Kasumi-1 (cell line): ENCODE measurements at places on chromosomes 6 and 20.

GRCh38 chr20:40612247-40612646, 76.8 kb downstream of the MAFB start:
- no peak for DNase-seq

- DNase-seq = no peak
Observed at GRCh38 chr6:46901882-46902314, 19.8 kb downstream of the ADGRF5 start.

GRCh38 chr6:110878751-110879522, 4.4 kb downstream of the AMD1 start:
- peak; percentile 41 for DNase-seq

GRCh38 chr6:128657181-128657580, 136.8 kb upstream of the PTPRK start:
- DNase-seq = no peak

DNA sequence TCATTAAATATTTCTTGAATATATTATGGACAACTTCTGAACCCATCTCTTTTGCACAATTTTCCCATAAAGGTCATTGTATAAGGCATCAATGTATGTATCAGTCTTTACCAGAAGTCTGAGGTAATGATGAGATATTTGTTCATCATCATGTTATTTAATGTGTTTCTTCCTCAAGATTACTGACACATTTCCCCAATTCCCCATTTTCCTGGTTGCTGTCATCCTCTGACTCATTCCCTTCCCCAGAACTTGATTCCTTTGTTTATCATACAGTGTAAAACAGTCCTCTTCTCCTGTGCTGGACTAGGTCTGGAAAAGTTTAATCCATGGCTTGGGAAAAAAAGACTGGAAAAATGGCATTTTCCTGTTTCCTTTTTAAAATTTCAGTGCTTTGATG, 107.9 kb upstream of the FLRT3 start:
- DNase-seq = no peak

DNA sequence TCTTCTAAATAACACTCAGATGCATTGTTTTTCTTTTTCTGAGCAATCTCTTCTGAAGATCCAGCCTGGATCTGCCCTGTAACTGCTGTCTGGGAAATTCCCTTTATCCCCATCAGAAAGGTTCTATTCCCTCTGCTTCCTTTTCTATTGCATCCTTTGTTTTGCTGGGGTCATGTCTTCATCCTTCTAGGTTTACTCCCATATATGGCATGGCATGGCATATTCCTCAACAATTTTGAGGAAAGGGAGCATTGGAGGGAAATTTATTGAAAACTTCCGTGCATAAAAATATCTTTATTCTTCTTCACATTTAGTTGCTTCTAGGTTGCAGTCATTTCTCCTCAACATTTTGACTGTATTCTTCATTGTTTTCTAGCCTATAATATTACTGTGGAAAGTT, 47.2 kb downstream of the ADGRF1 start:
- DNase-seq = no peak

DNA sequence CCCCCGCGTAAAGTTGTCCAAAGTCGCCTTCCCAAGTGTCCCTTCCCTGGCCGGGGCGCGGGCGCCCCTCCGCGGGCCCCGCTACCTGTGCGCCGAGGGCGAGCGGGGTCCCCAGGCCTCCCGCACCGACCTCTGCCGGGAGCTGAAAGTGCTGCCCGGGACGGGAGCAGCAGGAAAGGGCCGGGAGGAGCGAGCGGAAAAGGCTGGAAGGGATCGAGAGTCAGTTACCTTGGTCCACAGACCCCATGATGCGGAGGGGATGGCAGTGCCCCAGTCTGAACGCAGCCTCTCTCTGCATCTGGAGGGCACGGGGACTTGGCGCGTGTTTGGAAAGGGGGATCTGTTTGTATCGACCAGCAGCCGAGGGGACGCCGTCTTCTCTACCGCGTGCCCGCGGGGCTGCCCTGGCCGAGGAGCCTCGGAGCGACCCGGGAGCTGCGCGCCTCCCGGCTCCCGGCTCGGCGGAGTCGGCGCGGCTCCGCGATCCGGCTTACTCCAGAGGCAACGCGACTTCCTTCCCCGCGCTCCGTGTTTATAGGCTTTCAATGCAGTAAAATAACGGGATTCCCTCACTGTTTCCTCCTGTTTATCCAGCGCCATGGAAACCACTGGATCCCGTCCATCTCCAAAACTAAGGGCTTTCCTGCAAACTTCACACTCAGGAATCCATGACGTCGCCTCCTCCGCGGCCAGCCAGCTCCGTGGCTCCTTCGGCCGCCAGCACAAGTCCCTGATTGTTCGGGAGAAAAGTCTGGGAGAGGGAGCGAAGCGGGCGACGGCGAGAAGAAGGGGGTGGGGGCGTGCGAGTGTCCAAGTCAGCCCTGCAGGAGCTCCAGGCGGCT, 20.0 kb upstream of the NFATC2 start:
- peak; percentile 31 for DNase-seq

DNA sequence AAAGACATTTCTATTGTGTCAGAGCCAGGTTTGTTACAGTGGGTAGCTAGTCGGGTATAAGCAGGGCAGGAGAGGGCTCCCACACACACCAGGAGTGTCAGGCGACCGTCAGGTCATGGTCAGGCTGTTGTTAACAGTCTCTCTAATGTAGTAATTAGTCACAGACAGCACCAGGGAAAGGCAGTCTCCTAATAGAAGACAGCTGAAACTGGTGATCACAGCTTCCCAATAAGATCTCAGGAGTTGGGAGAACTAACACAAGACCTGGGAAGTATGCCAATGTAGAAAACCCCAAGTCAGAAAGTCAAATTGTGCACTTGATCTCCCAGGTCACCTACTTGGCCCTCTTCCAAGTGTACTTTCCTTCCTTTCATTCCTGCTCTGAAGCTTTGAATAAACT, 53.0 kb upstream of the GPR6 start:
- DNase-seq = no peak

DNA sequence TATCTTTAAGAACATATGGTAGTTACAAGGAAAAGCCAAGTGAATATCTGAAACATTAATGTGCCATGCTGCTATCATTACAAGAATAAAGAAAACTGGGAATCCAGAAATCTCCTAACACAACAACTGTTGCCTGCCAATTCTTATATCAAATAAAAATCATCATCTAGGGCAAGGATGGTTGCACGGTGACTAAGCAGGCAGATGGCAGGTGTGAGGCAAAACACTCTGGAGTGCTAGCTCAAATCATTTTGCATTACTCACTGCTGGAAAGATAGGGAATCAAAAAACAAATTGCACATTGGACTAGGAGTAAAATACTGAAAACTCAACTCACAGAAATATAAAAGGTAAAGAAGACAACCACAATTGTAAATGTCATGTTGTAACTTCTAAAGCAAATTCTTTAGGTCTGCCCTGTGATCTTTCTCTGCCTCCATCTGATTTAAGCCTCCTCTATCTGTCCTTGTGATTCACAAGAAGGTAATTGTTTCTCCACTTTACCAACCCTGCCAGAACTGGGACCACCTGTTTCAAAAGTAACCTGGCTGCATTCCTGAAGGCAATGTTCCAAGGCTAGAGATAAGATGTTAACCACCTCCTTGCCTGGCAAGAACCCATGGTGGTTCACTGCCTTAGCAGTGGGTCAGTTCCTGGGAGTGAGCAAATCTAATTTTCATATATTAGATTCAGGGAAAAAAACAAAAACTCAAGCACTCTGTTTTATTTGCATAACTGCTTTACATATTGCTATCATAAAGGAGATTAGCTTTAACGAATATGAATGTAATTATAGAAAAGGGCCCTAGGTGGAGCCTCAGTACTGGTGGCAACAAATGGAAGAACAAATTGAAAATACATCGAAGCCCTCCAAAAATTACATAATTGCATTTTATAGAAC, 33.1 kb upstream of the LCA5 start:
- peak; percentile 71 for DNase-seq

GRCh38 chr6:9083108-9083507, 647.8 kb upstream of the SLC35B3 start:
- DNase-seq = no peak

GRCh38 chr6:7439228-7439627, 49.6 kb downstream of the RIOK1 start:
- DNase-seq = peak; percentile 71

DNA sequence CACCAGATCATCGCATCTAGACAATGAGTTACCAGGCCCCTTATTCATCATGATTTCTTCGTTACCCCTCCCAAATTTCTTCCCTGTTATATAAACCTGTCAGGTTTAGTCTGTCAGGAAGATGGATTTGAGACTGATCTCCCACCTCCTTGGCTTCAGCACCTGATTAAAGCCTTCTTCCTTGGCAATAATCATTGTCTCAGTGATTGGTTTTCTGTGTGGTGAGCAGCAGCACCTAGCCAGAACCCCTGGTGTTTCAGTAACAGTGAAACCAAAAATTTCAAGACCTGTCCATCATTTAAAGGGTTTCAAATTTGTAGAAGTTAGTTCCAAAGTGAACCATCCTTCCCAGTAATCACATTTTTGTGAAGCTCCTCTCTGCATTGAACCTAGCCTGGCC, 209.8 kb upstream of the GJE1 start:
- no peak for DNase-seq

DNA sequence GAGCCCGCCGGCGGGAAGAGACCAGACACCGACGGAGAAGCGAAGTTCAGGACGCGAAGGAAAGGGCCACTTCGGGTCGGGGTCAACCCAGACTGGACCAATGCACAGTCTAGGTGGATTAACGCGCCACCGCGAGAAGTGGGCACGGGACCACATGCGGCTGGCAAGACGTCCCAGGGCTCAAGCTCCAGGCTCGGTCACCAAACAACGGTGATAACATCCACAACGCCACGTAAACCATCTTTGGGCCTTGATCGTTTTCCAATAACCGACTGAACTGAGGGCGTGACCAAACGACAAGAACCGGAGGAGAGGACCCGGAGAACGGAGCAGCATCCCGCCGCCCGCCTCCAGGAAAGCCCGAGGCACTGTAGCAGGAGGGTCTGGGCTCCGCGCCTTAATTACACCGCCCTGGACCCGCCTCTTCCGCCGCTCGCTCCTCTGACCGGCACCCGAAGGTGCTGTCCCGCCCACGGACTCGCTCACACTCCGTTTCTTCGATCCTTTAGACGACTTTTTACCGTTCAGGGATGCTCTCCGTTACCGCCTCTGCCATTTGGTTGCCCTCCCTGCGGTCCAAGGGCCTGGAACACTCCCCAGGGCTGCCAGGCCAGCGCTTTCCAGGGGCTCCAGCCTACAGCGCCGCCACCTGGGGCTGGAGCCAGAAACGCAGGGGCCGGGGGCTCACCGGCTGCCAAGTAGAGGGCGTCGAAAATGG, 44.1 kb downstream of the DPPA5 start:
- peak; percentile 80 for DNase-seq

DNA sequence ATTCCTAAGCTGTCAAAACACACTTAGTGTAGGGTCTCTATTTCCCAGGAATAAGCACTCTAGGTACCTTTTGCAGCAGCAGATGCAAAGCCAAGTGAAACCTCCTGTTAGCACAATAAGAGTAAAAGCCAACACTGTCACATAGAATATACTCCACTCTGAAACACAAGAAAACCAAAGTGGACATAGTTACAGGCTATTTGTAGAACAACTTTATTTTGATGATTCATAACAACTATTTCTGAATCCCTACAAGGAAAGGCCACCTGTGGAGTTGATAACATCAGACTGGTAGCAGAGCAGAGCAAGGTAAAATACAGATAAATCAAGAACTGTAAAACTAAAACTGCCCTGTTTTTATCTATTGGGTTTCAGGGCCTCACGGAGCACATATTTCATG, 59.7 kb downstream of the ALDH5A1 start:
- no peak for DNase-seq

DNA sequence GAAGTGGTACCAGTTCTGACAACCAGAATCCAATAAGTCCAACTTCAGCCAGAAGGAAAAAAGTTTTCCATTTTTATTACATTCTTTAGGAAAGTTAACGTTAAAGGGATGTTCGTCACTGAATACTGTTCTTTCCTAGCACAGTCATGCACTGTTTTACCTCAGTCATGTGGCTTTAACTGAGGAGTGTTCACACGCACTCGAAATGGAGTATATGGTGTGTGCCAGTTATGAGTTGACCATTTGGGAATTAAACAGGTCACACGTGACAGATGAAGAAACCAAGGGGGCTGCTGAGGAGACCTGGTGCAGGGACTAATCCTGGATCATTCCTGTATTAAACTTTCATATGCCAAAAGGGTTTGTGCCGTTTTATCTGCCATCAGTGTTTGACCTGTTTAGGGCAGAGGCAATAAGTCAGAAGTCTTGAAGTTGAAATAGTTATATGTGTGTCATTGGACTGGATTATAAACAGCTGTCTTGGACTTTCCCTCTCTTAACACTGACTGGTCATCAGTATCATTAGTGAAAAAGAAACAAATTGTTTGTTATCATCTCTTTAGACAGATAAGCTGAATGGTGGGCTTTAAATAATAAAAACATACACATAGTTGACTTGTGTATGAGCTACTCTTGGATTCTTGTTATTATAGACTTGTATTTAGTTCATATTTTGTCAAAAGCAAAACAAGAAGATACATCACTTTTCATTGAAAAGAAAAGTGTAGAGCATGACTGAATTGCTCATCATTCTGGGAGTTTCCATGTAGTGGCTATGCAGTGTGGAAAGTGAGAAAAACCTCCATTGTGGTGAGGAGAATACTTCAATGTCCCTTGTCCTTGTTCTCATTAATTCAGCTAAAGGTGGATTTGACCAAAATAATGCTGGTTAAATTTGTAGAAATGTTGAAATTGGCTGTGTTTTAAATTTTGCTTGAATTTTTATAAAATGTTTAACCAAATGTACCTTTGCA, 123.5 kb upstream of the SAMD5 start:
- no peak for DNase-seq

DNA sequence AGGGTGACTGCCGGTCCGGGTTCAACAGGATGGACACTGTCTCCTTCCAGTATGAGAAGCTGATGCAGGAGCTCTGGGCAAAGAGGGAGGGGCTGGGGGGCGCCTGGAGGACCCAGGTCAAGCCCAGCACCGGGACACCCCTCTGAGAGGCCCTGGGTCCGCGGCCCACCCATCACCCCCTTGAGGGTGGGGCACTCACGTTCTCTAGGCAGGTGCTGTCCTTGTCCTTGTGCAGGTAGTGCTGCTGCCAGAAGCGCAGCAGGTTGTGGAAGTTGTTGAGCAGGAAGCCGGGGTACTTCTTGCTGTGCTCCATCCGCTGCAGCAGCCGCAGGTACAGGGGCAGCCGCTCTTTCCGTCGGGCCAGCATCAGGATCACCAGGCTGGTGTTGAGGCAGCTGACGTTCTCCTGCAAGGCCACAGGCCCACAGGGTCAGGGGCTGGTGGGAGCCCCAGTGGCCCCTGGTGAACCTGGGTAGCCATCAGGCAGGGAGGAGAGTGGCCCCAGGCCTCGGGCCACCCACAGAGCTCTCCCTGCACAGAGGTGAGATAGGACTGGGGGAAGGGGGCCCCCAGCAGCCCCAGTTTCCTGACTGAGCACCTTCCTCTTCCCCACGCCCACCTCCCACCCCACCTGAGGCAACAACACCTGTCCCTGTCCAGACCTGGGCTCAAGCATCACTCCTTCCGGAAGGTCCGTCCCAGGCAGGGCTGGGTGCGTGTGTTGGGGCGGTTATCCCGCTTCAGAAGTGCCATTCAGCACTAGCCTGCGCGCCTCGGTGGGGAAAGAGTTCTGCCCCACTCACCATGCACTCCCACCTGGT, 47.8 kb downstream of the MYH7B start:
- no peak for DNase-seq

GRCh38 chr20:45409521-45410272, 1.6 kb downstream of the DBNDD2 start:
- no peak for DNase-seq
